Activated CD8-positive, alpha-beta T cell treated with anti-CD3 and anti-CD28 coated beads for 36 hours (primary cell): ENCODE measurements at places on chromosomes 1 and 21. TPM values are rescaled to one million over a fixed set of nuclear protein-coding genes. Genes with fewer than 3 reads are reported as not detected.

The NOS1AP gene
- 0.18 TPM for total RNA-seq

The ADORA3 gene
- not detected for total RNA-seq

The EYA3 gene
- 34.6 TPM for total RNA-seq

The HTR6 gene
- total RNA-seq, result not detected

The PGLYRP3 gene
- total RNA-seq, result not detected

The CHI3L1 gene
- total RNA-seq, result not detected

The NME7 gene
- total RNA-seq, result 15.3 TPM

The ABCD3 gene
- 31.3 TPM for total RNA-seq

The PTGFR gene
- not detected for total RNA-seq

The C1QA gene
- total RNA-seq, result not detected

The AADACL4 gene
- not detected for total RNA-seq

The SELENBP1 gene
- total RNA-seq, result not detected

The TDRD5 gene
- total RNA-seq, result not detected

The SPRR4 gene
- not detected for total RNA-seq

The RGS13 gene
- not detected for total RNA-seq

The REN gene
- not detected for total RNA-seq

The CD247 gene
- 229 TPM for total RNA-seq

The FBXO2 gene
- 1.7 TPM for total RNA-seq

The IL22RA1 gene
- not detected for total RNA-seq

The FAM177B gene
- total RNA-seq, result not detected

The PCAT6 gene
- total RNA-seq, result 0.94 TPM

The CAPN2 gene
- total RNA-seq, result 31.5 TPM

The LIN28A gene
- total RNA-seq, result not detected

The TNFRSF25 gene
- total RNA-seq, result 55.8 TPM
